ENCODE measurements at places on chromosomes 12 and 14. TPM values are rescaled to one million over a fixed set of nuclear protein-coding genes. Genes with fewer than 3 reads are reported as not detected.

APAF1 gene
- 11.9 TPM for total RNA-seq

COX14 gene
- total RNA-seq = 43.3 TPM

GPR135 gene
- total RNA-seq = 0.64 TPM

LRP1-AS gene
- not detected for total RNA-seq

- no peak for DNase-seq
These were observed 165.4 kb downstream of the DERA start for GRCh38 chr12:16076557-16076956.

GRCh38 chr12:93706824-93707223 lies 29.6 kb downstream of the CRADD start:
- DNase-seq = no peak

GRCh38 chr14:85316701-85317410 lies 213.1 kb upstream of the FLRT2 start:
- DNase-seq = no peak

Data from CD8-positive, alpha-beta T cell (primary cell).